ENCODE measurements at places on chromosomes 7 and 10.

GRCh38 chr10:69651362-69651761 lies 21.3 kb downstream of the FAM241B start:
- no peak for DNase-seq

DNA sequence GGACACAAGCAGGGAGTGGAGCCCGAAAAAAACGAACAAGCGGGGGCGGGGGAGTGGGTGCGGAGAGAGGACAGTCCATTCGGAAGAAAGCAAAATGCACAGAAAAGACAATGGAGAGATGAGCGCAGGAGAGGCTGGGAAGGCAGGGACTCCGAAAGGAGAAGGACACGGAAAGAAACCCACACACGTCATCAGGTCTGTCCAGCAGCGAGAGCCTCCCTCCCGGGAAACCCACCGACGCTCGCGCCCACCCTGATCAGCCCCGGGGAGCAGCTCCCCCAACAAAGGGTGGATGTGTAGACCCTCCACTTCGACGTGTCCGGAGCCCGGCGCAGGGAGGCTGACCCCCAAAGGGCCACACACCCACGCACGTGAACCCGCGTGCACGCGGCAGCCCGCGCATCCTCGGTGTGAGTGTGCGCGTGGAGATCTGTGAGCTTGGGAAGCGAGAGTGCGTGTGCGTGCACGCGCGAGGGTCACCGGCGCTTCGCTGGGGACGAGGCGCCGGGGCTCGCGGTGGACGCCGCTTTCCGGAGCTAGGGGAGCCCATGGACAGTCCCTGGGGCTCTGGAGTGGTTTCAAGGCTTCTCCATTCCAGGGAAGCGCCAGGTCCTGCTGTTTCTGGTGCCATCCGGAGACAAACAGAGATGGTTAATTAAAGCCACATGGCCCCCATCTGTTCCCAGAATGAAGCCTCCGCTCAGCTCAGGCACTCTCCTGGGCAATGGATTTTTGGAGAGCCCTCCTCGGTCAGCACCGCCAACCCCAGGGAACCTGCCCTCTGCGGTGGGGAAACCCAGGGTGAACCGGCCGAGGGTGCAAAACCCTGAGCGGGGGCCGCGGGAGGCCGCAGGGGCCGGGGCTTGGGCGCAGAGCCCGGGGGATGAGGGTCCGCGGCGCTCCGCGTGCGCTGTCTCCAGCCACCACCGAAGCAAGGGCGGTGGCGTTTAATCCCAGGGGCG lies 916 bp downstream of the LAMB1 start:
- no peak for DNase-seq

DNA sequence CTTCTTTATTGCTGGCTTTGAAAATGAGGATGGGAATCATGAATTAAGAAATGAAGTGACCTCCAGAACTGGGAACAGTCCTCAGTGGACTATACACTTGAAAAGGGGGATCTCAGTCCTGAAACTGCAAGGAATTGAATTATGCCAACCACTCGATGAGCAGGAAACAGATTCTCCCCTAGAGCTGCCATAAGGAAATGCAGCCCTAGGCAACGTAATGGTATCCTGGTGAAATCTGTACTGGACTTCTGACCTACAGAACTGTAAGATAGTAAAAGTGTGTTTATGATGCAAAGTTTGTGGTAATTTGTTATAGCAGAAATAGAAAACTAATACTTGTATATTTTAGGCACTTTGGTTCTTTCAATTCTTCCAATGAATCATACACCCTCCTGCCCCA lies 236.4 kb upstream of the TAC1 start:
- no peak for DNase-seq

GRCh38 chr10:96201525-96201924 lies 69.8 kb downstream of the BLNK start:
- no peak for DNase-seq

DNA sequence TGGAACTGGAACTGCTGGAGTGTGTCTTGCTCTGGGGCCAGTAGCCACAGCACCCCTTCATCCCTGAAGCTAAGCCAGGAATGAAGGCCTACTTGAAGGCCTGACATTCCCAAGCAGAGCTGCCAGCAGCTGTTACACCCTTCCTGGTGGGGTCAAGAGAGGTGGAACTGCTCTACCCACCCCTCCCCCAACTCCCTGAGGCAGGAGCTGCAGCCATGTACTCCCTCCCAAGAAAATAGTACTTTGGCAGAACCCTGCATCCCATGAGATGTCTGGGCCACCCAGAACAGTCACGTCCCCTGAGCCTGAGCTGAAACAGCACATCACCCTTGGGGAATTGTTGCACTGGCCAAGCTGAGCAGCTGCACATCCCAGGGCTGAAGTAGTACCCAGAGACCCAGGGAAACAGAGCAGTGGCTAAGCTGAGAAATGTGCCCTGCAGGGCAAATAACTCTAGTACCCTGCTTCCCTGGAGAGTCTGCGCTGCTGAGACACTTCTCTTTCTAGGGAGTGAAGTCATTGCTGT lies 63.4 kb upstream of the PLA2G12B start:
- DNase-seq: no peak

DNA sequence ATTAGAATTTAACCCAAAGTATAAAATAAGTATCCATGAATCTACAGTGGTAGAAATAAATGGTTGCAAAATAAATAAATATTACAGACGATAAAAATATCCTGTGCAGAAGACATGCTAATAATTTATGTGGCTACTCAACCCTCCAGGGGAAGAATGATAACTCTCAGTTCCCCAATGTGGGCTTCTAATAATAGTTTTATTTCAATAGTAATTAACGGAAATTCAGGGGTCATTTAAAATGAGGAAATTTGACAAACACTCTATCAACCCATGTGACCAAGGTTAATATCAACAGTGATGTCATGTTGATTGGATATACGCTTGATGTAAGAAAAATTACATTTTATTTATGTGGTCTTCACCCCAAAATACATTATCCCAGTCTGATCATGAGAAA lies 1082.6 kb upstream of the LRRTM3 start:
- DNase-seq: no peak

- DNase-seq: no peak
Observed at GRCh38 chr7:156650042-156650441, 9.5 kb downstream of the RNF32 start.

DNA sequence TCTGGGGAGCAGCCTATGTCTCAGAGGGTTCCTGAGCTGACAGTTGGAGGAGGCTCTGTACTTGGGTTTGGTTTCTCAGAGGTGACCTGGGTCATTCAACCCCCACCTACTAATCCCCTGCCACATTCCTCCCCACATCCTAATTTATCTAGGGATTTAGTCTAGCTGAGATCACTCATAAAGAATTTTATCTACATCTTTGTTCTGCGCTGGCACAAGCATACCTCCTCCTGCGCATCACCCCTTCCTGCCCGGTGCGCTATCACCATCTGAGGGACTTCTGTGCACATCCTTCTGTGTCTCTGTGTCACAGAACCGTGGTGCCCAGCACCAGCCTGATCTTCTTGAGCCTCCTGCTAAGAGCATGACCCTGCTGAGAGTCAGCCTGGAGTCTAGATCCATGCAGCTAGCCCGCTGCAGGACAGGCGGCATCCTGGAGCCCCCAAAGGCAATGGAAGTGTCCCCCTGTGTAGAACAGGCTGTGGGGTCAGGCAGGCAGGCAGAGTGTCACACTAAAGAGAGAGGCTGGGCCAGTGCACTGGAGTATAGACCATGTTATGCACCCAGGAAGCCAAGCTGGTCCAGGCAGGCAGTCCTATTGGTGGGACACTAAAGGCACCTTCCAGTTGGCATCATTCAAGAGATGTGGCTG lies 63.6 kb downstream of the ARHGAP22 start:
- no peak for DNase-seq

DNA sequence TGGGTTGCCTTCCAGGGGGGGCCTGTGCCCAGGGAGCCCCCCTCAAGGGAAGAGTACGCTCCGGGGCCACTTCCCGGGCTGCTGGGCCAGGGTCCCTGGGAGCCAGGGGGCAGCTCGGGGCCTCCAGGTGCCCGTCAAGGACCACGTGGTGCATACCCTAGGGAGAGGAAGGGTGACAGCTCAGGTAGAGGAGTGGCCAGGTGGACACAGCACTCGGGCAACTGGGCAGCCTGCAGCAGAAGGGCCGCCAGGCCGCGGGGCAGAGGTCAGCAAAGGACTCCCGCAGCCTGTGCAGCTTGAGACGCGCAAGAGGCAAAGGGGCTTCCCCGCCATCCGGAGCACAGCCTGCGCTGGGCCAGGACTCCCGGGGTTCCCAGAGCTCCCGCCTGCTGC lies 26.4 kb downstream of the AP5Z1 start:
- DNase-seq: no peak

DNA sequence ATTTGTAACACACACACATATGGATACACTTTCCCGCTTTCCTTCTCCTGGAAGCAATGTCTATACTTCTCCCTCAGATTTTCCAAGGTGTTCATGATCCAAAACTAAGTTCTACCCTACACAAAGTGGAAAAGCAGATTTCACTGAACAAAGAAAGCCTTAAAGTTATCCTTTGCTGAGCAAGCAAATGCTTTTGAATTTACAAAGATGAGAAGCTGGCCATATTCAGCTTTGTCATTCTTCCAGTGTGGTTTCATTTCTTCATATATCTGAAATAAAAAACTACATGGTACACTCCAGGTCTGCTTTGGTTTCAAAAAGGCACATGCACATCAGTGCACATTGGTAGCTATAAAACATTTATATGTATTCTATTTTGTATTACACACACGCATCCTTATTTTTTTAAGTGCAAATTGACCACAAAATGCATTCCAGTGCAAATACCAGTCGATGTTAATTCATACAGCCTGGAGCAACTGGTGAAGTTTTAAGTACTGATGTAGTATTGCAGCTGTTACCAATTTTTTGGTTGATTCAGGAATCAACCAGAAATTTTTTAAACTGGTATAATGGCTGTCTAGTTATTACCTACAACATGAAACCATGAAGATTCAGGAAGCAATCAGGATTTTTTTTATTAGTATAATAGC lies 65.5 kb upstream of the SRPK2 start:
- DNase-seq: no peak

DNA sequence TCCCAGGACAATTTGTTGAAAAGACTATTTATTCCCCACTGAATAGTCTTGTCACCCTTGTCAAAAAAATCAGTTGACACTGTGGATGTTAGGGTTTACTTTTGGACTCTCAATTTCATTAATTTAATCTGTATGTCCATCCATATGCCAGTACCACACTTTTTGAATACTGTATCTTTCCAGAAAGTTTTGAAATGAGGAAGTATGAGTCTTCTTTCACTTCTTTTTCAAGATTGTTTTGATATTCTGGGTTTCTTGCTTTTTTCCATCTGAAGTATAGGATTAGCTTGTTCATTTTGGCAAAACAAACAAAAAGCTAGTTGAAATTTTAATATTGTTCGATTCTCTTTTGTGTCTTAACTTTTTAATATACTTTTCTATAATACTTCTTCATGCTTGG lies 21.7 kb downstream of the KLHDC10 start:
- no peak for DNase-seq

GRCh38 chr7:39617005-39617404 lies 6.4 kb upstream of the RALA start:
- no peak for DNase-seq

- DNase-seq: no peak
Observed at GRCh38 chr10:37381271-37381670, 255.9 kb downstream of the ANKRD30A start.
